ENCODE measurements at places on chromosomes 13 and 19. TPM values are rescaled to one million over a fixed set of nuclear protein-coding genes. Genes with fewer than 3 reads are reported as not detected.

- no peak for DNase-seq
Measured at GRCh38 chr13:113897966-113898365, 34.1 kb upstream of the GAS6 start.

- no peak for DNase-seq
Measured at GRCh38 chr19:35887197-35887596, 13.1 kb downstream of the NFKBID start.

GRCh38 chr13:105991622-105992277, 543.7 kb downstream of the EFNB2 start:
- no peak for DNase-seq

- no peak for DNase-seq
Measured at GRCh38 chr13:47457626-47458025, 543.4 kb downstream of the SUCLA2 start.

DNA sequence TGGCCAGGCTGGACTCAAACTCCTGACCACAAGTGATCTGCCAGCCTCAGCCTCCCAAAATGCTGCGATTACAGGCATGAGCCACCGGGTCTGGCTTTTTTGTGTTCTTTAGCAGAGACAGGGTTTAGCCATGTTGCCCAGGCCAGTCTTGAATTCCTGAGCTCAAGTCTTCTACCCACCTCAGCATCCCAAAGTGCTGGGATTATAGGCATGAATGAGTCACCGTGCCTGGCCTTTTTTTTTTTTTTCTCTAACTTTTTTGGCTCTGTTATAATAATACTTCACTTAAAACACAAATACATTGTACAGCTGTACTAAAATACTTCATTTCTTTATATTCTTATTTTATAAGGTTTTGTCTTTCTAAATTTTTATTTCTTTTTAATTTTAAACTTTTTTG, 599.5 kb upstream of the PCDH9 start:
- DNase-seq: no peak

DNA sequence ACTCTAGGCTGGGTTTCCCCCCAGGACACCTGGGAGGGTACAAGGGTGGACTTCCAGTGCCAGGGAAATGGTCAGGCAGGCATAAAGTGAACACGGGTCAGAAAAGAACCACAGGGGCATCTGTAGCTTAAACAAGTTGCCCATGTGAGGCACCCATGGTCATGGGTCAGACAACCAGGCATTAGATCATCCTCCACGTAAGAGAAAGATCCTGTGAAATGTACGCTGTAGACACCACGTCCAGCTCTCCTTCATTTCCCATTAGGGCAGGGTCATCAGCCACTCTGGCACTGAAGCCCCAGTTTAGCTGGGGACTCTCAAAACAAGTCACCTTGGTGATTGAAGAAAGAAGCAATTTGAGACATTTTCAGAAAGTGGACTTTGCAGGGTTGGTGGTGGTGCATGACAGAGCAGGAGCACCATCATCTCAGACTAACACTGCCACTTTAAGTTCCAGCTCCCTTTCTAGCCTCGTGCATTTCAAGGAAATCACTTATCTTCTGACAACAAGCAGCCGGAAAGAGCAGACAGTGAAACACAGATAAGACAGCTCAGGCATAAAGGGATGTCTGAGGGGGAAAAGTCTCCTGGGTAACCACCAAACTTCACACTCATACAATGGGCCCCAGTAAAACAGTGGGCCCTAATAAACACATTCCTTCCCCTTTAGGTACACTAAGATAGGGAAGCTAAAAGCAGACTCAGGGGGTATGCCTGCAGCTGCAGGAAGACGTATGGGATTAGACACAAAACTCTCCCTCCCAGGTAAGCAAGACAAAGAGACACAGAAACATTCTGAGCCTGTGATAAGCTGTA, 16.1 kb upstream of the SIGLEC6 start:
- no peak for DNase-seq

DNA sequence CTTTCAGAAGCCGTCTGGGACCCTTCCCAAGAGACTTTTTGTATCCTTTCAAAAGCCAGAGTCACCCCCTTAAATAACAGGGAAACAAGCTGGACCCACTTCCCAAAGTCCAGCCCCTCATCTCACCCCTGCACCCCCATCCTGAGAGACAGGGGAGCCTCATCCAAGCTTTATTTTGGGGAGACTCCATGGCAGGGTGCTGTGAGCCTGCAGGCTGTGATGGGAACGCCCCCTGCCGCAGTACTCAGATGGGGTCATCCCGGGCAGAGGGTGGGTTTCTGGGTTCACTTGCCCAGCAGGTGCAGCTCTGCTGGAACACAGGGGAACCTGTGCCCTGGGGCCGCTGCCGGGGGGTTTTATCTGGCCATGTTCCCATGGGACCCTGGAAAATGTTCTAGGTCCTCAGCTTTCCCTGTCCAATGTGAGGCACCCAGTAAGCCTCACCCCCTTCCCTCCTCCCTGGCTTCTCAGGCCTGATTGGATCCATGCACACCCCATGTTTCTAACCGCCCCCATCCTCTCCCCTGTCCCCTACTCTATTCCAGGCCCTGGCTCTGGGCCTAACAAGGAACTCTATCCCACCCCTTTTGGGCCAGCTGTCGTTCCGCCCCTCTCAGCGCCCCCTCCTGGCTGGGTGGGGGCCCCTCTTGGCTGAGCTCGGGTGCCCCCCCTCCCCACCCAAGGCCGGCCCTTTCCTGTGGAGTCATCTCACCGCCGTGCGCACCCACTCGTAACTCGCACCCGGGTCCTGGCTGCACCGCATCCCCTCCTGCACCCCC, 1.0 kb downstream of the HIF3A start:
- no peak for DNase-seq

DNA sequence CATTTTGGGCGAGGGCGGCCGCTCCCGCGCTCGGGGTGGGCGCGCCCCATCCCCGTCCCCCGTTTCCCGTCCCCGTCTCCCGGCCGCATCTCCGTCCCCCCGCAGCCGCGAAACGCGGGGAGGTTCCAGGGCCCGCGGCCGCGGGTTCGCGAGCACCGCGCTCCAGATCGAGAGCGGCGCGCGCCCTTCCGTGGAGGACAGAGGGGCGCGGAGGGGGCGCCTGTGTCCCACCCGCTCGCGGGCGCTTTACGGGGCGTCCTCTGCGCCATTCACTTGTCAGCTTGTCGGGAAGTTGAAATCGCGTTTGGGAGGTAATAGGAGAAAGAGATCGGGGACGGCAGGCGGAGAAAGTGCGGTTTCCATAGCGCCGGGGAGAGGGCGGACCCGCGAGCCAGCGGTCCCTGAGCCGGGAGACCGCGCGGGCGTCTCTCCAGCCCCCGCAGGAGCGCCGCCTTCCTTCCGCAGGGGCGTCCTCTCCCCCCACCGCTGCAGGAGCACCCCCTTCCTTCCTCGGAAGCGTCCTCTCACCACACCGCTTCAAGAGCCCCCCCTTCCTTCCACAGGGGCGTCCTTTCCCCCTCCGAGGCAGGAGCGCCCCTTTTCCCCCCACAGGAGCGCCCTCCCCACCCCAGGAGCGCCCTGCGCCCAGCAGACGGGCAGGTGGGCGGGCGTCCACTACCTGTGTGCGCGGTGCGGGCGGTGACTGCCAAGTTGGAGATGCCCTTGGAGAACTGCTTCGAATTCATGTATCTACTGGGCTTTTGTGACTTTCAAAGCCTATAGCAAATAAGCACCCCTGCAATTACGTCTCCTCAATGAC, 962 bp upstream of the IRS2 start:
- no peak for DNase-seq

DNA sequence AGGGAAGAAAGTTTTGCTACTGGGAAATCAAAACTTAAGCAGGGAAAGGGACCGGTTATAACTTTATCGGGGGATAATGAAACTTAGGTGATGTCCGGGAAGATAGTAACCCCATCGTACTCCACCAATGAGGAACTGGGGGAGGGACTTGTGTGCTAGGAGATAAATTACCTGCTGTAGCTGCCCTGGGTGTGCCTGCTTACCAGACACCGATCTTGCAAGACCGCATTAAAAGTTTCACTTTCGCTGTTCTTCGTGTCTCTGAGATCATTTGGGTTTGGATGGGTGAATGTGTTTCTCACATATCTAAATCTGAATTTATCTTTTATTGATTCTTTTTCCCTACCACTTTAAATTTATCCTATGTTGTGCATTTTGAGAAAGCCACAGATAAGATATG, 381.4 kb downstream of the SLITRK6 start:
- no peak for DNase-seq

The HSPB6 gene
- total RNA-seq: not detected

The UPF1 gene
- total RNA-seq: 104 TPM

The ZNF699 gene
- total RNA-seq: 6.7 TPM

All from natural killer cell treated with Interleukin-12 subunit alpha and Interleukin-12 subunit beta and Interleukin-15 and Interleukin-18, amount 100 ng/mL, for 72 hours (primary cell).